Activated T-helper 1 cell treated with anti-CD3 and anti-CD28 coated beads, Interleukin-2, amount 50 U/mL, for 16 hours (primary cell): ENCODE measurements at places on chromosomes 1 and 21.

GRCh38 chr1:224637936-224638335 is 21.8 kb downstream of the CNIH3 start:
- DNase-seq = no peak

DNA sequence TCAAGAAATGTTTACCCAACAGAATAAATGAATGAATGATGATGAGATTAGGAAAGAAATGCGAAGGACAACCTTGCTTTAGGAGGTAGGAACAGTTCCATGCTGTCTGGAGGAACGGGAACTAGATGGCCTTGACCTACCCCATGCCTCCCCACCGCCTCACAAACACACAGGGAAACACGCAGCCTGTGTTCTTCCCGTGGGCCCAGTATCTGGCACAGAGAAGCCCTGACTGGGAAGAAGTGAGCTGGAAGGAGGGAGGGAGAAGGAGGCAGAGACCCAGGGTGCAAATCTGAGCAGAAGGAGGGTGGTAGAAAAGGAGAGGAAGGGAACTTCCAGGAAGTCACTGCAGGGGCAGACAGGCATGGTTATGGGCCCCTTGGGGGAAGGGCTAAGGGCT is 3.5 kb upstream of the ADORA1 start:
- no peak for DNase-seq

DNA sequence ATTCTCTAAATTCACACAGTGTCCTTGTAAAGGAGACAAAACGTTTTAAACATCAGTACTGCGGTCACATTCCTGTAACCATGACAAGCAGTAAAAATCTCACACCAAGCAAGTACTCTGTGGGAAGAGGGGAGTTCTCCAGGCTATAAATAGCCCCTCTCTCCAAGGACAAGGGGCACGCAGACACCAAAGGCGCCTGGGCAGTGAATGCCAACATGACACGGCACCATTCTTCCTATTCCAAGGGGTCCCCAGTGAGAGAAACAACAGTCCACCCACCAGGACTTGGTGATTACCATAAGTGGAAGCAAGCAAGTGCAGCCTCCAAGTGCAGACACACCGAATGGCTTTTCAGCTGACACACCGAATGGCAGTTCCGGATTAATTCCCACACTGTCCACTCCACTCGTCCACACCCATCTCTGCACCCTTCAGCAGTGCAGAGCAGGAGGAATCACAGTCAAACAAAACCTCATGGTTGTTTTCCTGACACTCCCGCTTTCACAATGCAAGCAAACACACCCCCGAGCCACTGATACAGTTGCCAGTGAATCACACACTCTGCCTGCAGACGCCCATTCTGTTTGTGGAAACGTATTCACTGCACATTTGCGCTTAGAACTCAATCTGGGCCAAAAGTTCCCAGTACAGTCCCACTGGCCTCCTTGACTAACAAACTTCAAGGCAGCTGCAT is 1.8 kb downstream of the PTTG1IP start:
- no peak for DNase-seq

GRCh38 chr1:78561856-78562255 is 58.4 kb upstream of the IFI44L start:
- no peak for DNase-seq

DNA sequence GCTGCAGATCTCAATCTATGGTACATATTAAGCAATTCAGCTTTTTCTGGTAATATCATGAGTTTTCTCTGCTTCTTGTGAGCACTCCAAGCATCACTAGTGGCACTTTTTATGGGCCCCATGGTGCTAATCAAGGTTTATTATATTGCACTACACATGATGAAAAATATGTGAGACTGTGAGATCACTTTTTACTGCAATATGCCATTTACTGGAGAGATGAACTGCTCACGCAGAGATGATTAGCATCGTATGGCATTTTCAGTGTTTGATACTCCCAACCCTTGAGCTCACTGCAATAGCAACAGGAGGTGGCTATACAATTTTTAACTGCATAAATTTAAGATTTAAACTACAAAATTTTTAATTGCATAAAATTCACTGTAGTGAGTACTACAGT is 8.7 kb upstream of the KCNK1 start:
- no peak for DNase-seq

- no peak for DNase-seq
Observed at GRCh38 chr1:231326248-231326647, 11.4 kb downstream of the EXOC8 start.

GRCh38 chr1:70169018-70169839 is 36.1 kb downstream of the LRRC40 start:
- DNase-seq = no peak

GRCh38 chr1:31373056-31373896 is at the start of gene FABP3:
Gene FABP3 (minus strand): TSS chr1:31373076. CDS start chr1:31373014, 62 bp downstream.
- DNase-seq = no peak

DNA sequence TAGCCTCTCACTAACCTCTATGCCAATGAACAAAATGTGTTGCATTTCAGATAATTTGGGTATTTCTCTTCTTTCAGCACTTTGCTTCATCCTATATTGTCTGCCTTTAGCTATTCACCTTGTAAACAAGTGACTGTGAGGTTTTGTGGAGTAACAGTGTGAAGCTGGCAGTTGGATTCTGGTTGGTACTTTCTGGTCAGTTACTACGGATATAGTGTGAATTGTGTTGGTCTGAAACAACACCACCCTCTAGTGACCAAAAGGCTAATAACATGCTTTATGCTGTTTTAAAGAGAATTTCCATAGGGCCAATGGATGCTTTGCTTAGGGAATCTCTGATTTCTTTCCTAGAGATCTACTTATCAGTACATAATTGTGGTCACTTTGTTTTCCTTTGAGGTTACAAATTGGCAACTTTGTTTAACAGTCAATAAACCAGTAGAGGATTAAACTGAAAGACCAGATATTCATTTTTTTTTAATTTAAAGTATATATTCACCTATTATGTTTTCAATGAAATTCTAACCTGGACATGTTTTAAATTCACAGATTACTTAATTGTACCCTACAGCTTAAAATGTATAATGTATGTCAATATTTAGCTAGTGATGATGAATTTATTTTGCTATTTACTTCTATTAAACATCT is 2.5 kb upstream of the PTGER3 start:
- no peak for DNase-seq

- no peak for DNase-seq
Observed at GRCh38 chr1:27526569-27527222, 36.7 kb upstream of the WASF2 start.

DNA sequence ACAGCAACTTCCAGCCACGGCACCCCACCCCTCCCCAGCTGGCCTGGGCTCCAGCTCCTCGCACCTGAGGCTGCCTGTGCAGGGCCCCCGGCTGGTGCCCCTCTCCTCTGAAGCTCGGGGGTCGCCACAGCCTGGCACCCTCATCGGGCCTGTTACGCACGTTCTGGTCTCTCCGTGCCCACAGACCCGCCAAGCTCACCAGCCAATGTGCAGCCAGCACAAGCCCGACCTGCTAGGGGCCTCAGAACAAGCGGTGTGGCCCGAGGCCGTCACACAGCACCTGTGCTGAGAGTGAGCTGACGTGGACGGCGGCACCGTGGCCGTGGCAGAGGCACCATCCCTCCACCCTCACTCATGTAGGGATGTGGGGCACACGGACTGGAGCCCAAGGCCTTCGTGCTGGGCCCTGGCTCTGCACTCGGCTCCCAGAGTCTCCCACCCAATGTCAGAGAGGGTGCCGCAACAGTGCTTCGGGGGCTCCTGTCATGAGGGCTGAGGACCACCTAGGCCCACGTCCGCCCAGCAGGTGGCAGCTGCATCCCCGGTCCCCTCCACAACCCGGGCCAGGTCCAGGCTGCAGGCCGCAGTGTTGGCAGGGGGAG is 4.4 kb upstream of the SAMD11 start:
- no peak for DNase-seq

DNA sequence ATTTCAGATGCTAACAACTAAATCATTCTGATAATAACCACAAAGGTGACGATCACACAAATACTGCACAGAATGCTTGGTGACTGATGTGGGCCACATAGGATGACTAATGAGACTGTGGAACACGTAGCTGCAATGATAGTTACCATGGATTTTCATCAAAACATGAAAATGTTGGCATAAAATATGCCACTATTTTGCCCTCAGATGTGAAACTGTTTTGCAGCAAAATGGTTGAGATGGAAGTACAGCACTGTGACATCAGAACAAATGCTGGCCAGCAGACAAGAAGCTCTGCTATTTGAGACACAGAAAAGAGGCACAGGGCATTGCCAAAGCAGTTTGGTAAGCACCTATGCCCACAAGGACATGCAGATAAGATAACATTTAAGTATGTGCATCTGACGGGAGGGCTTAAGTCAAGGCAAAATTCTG is 83.8 kb downstream of the NIBAN1 start:
- DNase-seq = no peak

DNA sequence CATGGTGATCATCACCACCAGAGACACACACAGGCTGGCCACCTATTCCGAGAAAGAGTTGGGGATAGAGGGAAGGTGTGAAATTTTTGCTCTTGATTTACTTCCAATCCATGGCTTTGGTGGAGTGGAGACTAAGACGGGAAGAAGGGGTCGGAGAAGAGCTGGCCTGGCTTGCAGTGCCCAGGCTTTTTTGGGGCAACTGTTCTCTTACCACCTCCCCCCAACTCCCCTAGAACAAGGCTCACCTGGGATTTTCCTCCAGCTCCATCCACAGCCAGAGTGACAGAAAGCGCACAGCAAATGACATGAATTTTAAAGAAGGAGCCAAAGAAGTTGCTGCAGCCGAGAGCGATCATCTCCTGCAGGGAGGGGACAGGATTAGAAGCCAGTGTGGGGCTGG is 16.0 kb downstream of the SLC26A9 start:
- DNase-seq = no peak

DNA sequence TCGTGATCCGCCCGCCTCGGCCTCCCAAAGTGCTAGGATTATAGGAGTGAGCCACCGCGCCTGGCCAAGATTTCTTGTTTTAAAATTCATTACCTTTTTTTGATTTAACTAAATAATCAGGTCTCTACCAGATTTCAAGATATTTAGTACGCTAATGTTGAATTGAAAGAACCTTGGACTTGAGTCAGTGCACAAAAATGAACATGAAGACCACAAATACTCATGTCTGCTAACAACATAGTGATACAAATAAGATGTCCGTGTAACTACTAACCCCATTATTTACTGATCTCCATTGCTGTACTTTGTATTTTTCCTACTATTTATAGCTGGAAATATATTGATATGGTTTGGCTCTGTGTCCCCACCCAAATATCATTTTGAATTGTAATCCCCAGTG is 16.4 kb downstream of the MPZL1 start:
- no peak for DNase-seq
